Activated CD4-positive, alpha-beta T cell treated with anti-CD3 and anti-CD28 coated beads, Interleukin-2, amount 50 U/mL, for 16 hours (primary cell): ENCODE measurements at places on chromosomes 7 and 10.

DNA sequence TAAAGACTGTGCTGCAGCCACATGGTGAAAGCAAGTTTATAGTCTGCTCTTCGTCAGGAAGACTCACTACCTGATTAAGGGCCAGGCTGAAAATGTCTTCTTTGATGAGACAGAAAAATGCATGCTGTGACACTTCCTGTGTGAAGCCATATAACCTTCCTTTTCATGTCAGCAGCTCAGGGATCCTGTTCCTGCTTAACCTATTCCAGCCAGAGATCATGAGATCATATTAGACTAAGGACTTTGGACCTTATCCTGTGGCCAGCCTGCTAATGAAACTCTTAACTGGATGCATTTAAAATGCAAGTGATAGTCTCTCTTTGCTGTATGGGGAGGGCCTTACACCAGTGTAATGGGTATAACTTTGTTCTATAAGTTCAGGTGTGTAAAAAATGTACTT lies 165.2 kb downstream of the PTEN start:
- no peak for DNase-seq

- no peak for DNase-seq
These were observed 98.0 kb downstream of the KAT6B start for GRCh38 chr10:74924251-74924963.

DNA sequence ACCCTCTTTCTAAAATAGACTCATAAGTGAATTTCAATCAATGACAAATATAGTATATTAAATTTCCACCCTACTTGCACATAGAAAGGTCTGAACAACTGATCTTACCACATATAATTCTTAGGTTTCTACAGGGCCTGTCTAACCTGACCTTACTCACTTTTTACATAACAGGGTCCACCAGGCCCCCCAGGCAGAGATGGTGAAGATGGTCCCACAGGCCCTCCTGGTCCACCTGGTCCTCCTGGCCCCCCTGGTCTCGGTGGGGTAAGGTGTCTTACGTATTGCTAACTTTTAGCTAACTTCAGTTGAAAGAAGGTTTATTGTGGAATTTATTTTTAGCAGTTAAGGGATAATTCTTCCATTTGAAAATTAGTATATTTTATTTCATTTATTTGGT lies 5.3 kb downstream of the COL1A2 start:
- DNase-seq, result no peak

GRCh38 chr7:26618449-26618848 lies 245.9 kb downstream of the SKAP2 start:
- no peak for DNase-seq

- DNase-seq, result no peak
These were observed 530.9 kb upstream of the AUTS2 start for GRCh38 chr7:69067397-69067796.

DNA sequence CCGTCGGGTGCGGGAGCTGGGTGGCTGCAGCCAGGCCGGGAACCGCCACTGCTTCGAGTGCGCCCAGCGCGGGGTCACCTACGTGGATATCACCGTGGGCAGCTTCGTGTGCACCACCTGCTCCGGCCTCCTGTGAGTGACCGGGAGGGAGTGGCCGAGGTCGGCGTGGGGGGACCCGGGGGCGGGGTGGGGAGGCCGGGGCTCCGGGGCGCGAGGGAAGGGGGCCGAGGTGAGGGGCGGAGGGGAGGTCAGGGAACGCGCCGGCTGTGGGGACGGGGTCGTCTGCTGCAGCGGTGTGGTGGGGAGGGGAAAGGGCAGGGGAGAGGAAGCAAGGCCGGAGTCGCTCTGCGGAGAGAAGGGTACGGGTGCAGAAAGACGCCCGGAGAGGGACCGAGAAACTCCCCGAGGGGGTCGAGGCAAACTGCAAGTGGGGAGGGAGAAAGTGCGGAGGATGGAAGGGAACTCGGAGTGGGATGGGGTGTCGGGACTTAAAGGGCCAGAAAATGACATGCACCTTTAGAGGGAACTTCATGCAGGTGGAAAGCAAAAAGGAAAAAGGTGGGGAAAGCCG lies 518 bp downstream of the AGFG2 start:
- no peak for DNase-seq

DNA sequence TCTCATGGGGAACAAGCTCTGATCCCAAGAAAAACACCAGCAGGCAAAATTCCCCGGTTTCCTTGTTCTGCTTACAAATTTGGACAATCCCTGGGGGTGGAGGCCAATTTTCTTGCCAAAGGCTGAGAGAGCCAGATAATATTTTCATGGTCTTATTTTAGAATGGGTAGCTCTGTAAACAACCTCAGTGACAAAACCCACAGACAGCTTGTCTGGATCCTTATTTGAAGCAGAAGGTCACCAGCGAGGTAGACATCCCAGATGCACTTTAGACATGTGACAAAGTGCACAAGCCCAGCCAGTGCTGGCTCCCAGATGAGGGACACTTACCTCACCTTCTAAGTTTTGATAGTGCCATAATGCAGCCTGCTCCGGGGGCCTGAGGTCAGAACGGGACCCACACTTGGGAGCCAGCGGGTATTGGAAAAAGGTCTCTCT lies 102.6 kb upstream of the DDC start:
- no peak for DNase-seq

- no peak for DNase-seq
These were observed 64.8 kb downstream of the SORBS1 start for GRCh38 chr10:95496246-95496911.

DNA sequence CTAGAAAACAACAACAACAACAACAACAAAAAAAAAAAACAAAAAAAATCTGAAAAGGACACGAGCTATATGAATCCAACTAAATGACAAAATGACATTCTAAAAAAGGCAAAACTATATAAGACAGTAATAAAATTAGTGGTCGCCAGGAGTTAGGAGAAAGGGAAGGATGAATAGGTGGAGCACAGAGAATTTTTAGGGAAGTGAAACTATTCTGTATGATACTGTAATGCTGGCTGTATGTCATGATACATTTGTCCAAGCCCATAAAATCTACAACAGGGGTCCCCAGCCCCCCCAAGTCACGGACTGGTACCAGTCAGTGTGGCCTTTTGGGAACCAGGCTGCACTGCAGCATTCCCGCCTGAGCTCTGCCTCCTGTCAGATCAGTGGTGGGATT lies 2.8 kb upstream of the PUS7 start:
- no peak for DNase-seq

DNA sequence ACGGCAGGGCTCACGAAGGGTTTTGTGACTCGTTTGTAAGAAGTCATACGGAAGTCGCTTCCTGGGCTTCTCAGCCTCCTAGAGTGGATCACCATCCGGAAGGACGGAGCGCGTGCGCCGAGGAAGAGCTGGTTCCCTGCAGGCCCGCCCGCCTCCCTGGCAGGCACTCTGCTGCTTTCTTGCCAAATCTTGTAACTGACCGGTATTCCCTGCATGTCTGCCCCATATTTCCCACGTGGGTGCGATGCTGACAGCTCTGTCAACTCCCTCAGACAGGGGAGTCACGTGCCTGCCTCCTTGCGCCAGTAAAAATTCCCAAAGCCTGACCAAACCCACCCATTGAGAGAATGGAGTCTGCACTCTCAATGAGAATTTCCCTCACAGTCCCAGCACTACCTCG lies 12.7 kb downstream of the SHH start:
- no peak for DNase-seq

DNA sequence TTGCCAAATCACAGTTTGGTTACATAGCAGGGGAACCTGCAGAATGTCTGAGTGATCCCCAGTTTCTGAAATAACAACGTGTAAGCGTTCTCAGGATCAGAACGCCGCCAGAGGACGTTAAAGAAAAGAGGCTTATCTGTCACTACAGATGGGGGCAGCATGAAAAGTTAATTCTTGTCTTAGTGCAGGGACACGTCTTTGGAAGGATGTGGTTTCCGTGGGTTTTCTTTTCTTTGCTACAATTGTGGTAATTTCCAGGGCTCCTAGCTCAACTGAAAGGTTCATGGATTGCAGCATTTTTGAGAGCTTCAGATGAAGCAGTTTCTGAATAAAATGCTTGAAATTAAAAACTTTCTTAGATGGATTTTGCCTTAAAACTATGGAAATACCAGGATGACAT lies 106.6 kb downstream of the PRKCQ start:
- peak; percentile 87 for DNase-seq

- DNase-seq, result peak; percentile 34
These were observed 112.0 kb downstream of the NEURL1 start for GRCh38 chr10:103605359-103606096.

- peak; percentile 23 for DNase-seq
These were observed 1.1 kb downstream of the RHOBTB1 start for GRCh38 chr10:60942788-60943315.

- DNase-seq, result peak; percentile 76
These were observed 19.6 kb upstream of the CFAP46 start for GRCh38 chr10:132961787-132962622.

DNA sequence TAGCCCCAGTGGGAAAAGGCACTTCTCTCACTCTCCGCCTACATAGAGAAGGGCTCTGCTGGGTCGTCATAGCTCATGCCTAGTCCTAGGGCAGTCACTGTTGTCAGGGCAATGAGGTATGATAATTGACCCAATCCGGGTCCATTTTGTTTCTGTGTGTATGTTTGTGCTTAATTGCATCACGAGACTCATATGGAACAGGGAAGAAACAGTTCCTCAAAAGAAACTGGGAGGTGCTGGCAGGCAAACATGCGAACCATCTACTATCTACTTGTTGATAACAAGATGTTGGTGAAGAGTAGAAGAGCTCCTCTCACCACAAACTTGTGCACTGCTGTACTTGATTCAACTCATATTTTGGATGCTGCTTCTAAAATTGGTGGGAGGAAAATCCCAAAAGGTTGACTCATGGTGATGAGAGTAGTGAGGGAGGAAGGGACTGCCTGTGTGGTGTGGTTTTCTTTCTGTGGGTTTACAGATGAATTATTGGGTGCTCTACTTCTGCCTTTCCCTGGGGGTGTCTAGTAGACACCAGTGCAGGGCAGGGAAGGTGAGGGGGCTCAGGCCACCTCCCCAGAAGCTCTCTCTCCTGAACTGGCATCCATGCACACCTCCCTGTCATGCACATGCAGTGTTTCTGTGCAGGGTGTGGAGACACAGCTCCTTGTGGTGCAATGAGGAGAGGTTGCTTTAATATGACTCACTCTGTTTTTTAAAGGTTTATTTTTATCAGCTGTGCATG lies 29.4 kb downstream of the LSMEM1 start:
- DNase-seq, result peak; percentile 34

GRCh38 chr10:27504808-27505460 lies 830 bp downstream of the RAB18 start:
- peak; percentile 44 for DNase-seq

- DNase-seq, result no peak
These were observed 473.8 kb downstream of the KCNMA1 start for GRCh38 chr10:77163670-77164348.

DNA sequence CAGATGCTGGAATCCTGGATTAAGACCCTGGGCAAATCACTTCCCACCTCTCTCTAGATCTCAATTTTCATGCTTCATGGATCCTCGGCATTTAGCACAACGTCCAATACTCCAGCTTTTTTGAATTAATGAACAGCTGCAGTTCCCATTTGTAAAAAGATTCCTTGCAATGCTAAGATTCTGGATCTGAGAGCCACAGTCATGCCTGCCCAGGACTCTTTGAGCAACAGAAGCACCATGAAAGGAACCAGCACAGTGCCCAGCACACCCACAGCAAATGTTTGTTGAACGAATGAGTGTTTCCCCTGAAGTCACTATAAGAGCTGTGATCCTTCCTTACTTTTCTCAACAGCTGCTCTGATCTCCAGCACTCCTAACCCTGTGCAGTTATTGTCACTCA lies 20.8 kb upstream of the DDIT4 start:
- no peak for DNase-seq

DNA sequence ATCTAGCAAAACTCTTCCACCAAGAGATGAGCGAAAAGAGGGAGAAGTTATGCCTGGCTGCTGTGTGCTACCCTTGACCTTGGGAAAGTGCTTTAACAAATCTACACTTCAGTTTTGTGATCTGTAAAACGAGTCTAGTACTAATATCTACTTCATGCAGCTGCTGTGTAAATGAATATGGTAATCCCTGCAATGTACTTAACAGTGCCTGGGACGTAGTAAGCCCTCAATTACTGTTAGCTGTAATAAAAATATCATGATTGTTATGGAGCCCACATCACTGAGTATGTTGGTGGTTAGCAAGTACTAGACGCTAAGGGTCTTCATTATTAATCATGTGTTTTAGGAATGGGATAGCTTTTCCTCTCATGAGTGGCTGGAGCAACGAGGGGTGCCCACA lies 80.5 kb downstream of the LYZL1 start:
- DNase-seq, result no peak

GRCh38 chr10:77586719-77587415 lies 50.7 kb downstream of the KCNMA1 start:
- DNase-seq, result no peak

DNA sequence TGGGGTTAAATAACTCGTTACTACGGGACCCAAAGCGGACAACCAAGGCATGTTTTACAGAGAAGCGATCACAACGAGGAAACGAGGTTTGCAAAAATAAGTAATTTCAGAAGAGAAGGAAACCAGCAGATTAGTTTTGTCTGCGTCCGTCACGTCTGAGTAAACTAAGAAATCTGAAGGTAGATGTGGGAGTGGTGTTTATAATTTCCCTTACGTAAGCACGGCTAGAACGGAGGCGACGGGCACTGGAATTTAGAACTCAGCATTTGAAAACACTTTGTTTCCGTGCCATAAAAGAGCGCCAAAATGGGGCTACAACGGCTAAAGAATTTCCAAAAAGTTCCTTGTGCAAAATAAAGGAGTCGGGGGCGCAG lies 718 bp upstream of the UMAD1 start:
- DNase-seq, result peak; percentile 65

DNA sequence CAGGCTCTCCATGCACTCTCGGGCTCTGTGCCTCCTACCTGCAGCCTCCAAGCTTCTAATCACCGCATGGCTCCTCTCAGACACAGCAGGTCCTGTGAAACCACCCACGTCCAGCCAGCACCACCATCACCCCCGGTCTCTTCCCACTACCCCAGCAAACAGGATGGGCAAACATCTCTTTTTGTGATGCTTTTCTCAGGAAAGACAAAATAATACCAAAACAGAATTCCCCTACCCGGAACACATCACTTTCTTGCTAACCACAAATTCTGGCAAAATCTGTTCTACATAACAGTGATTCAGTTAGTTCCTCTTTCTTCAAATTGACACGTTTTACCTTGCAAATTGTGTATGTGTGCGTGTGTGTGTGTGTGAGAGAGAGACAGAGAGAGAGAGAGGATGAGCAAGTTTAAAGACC lies 6.5 kb downstream of the SNX8 start:
- DNase-seq, result no peak

DNA sequence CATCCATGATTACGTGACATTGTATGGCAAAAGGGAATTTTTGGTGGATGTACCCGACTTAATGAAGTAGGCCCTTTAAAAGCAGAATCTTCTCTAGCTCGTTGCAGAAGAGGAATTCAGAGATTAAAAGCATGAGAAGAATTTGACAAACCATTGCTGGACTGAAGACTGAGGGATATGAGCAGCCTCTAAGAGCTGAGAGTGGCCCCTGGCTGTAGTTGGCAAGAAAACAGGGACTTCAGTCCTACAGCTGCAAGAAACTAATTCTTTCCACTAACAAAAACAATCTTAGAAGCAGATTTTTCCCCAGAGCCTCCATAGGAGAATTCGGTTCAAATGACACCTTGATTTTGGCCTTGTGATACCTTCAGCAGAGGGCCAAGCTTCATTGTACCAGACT lies 34.1 kb downstream of the MACC1 start:
- no peak for DNase-seq

GRCh38 chr10:59325116-59325515 lies 37.2 kb downstream of the FAM13C start:
- no peak for DNase-seq
